Panc1 (cell line): ENCODE measurements at places on chromosomes 7 and 10. TPM values are rescaled to one million over a fixed set of nuclear protein-coding genes. Genes with fewer than 3 reads are reported as not detected.

The LLCFC1 gene
- not detected for total RNA-seq

The ZNF117 gene
- total RNA-seq: 8.0 TPM

The SPDYE1 gene
- total RNA-seq: not detected

The LHFPL3 gene
- total RNA-seq: not detected

GRCh38 chr10:13340068-13340467 is 8.0 kb downstream of the SEPHS1 start:
- no peak overlapping the region for H3K4me3 ChIP-seq
- DNase-seq: no peak
- H3K4me1 ChIP-seq: no peaks in the 10 kb centered on the region
- peaks cover 2% of the 10 kb centered on the region; the same call in 1 of the 2 replicates for H3K36me3 ChIP-seq
- H3K27ac ChIP-seq: no peak overlapping the region

GRCh38 chr7:1060315-1061072 is 16.1 kb downstream of the GPR146 start:
- DNase-seq: no peak
- H3K27ac ChIP-seq: 0 out of 2 replicates have a peak overlapping the region, but pooled peaks have one; percentile 48

DNA sequence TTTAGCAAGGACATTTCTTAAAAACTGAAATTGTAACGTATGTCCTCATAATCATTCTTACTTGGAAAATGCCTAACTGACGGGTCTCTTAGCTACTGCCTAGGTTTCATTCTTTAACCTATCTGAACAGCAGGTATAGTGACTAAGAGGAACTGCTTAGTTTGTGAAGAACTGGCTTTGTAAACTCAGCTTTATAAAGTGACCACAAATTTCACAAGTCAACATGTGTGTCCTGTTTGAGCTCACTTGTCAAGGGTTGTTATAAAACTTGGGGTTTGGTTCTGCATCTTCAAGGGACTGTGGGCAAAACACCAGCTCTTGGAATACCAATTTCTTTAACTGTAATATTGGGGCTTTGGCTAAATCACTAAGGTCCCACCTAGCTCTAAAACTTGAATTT is 32.2 kb downstream of the MRPS33 start:
- H3K4me3 ChIP-seq: no peak overlapping the region
- H3K4me1 ChIP-seq: no peaks in the 10 kb centered on the region
- no peak overlapping the region for H3K27ac ChIP-seq
- H3K36me3 ChIP-seq: no peaks in the 10 kb centered on the region
- no peak for DNase-seq
- no peaks in the 10 kb centered on the region for H3K27me3 ChIP-seq

DNA sequence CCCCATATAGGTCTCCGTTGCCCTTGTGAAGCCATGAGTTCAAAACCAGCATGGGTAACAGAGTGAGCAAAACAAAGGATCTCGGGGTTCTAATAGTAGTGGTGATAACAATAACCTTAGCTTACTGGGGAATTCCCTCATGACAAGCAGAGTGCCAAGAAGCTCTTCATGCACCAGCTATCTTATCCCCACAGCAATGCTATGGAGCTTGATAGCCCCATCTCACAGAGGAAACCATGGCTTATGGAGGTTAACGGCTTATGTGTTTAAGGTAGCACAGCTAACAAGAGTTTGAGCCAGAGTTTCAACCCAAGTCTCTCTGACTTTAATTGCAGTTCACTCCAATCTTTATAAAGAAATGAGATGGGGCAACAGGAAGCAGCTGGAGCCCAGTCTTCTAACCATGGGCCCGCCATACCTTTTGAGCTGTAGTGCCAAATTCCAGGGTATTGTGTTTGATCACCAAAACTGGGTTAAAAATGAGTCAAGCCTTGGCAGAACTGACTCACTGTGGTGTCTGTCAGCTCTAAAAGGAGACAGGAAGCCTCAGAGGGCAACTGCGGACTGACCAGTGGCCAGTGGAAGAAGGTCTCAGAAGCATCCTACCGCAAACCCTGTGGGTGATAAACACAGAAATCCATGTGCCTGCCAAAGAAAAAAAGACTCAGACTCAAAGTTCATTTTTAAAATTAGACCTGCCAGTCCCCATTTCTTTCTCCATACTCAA is 16.5 kb upstream of the PLAU start:
- no peak overlapping the region for H3K4me3 ChIP-seq
- no peaks in the 10 kb centered on the region for H3K36me3 ChIP-seq
- DNase-seq: no peak
- H3K27ac ChIP-seq: peak overlapping the region; percentile 75
- H3K27me3 ChIP-seq: no peaks in the 10 kb centered on the region

DNA sequence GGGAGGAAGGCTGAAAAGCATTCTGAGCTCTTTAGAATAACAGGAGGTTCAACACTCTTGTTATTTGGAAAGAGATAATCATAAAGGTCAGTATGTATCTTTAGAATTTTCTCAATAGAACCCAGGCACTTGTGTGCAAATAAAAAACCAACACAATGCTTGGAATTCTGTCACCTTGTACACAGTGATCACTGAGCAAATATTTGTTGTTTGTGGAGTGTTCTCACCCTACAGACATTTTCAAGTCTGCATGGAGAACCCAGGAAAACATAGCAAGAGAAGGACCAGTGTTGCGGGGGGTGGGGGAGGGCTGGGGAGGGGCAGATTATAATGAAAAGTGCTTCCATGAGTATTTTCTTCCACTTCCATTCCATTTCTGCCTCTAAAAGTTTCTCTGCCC is 87.4 kb downstream of the FAM107B start:
- H3K4me3 ChIP-seq: no peak overlapping the region
- no peaks in the 10 kb centered on the region for H3K4me1 ChIP-seq
- DNase-seq: no peak
- H3K27ac ChIP-seq: no peak overlapping the region
- no peaks in the 10 kb centered on the region for H3K27me3 ChIP-seq
- H3K36me3 ChIP-seq: no peaks in the 10 kb centered on the region

DNA sequence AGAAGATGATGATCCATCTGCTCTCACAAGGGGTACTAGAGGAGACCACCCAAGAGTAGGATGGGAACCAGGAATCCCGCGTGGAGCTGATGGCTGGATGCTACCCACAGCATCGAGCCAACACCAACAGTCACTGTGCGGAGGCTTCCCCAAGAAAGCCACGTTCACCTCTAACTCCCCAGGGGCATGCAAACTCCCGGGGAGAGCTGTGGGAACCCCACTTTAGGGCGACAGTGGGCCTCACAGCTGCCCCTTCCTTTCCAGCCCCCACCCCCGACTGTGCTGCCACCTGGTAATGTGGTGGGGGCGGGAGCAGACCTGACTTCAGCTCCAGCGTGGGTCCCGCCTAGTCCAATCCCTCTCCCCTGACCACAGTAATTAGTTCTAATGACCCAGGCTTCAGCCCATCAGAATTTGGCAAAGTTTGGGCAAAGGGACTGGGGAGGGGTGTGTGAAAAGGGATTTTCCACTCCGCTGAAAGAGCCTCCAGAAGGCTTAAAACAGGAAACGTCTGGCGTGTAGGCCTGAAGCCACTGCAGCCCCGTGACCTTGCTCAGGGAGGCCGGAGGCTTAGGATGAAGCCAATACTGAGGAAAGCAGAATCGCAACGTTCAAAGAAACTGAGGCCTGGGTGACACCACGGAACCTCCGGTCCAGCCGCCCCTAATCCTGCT is 20.3 kb downstream of the ASB13 start:
- no peak for DNase-seq
- H3K36me3 ChIP-seq: no peaks in the 10 kb centered on the region
- no peak overlapping the region for H3K4me3 ChIP-seq

DNA sequence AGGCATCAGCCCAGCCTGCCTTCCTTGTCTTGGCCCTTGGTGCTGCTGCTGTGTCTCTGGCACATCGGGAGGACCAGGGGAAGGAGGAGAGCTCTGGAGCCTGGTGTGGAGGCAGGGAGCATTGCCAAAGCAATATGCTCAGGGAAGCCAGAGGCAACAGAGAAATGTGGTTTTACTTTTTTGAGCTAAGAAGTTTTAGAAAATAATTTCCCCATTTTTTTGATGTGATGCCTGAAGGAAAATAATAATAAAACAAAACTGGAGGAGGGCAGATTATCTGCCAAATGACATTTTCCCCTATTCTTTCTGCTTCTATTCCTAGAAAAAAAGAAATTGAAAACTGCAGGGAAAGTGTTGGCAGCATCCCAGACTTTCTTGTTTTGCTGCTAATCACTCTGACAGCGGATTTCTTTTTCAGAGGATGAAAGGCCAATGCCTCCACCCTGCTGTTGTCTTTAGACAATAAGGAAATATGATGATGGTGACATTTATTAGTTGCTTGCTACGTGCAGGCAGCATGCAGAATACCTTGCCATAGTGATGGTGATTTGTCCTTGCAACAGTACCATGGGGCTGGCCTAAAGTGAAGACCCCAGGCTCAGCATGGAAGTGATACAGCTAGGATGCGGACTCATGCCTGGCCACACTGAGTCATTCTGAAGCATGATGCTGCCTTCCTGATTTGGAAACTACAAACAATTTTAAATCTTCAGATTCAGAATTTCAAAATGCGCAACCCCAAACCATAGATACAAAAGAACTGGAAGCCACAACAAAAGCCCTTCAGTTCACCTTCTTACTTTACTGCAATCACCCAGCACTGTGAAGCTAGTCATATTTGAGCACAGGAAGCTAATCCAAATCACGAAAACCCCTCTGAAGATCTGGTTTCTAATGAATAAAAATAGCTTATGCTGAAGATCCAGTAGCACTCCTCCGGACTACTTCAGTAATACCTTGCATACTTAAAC is 260.2 kb upstream of the TMEM72 start:
- no peak for DNase-seq
- no peaks in the 10 kb centered on the region for H3K36me3 ChIP-seq
- H3K27ac ChIP-seq: no peak overlapping the region

- no peak overlapping the region for H3K27ac ChIP-seq
- H3K27me3 ChIP-seq: no peaks in the 10 kb centered on the region
- peaks cover under 1% of the 10 kb centered on the region; the same call in 1 of the 2 replicates for H3K36me3 ChIP-seq
- H3K4me3 ChIP-seq: no peak overlapping the region
- 0 out of 2 replicates have a peak, but pooled peaks cover 3% of the 10 kb centered on the region for H3K4me1 ChIP-seq
- no peak for DNase-seq
Observed at GRCh38 chr7:100367251-100367620, 6.1 kb upstream of the PILRA start.

DNA sequence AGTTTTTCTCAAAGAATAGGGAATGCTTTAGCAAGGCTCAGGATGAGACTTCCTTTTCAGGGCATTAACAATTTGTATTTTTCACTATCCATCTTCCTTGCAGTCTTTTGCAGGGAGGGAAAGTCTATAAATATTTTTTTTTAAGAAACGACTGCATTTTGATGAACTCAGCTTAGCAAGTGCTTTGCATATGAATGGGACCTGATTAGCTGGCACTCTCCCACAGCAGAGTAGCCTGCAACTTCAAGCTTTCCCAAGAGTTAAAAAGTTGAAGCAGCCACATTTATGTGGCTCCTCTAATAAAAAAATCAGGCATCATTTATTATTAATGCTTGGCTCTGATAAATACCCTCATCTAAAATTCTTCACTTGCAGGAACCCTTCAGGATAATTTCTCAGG is 134.0 kb downstream of the GRID1 start:
- no peaks in the 10 kb centered on the region for H3K36me3 ChIP-seq
- H3K27ac ChIP-seq: no peak overlapping the region
- H3K4me3 ChIP-seq: no peak overlapping the region
- DNase-seq: no peak

GRCh38 chr10:104268405-104268712 is 625 bp upstream of the GSTO2 start:
- H3K4me1 ChIP-seq: peaks cover 13% of the 10 kb centered on the region
- DNase-seq: no peak
- peak overlapping the region; percentile 91 for H3K4me3 ChIP-seq

GRCh38 chr7:81499262-81500116 is 270.4 kb downstream of the HGF start:
- no peaks in the 10 kb centered on the region for H3K36me3 ChIP-seq
- peaks cover 6% of the 10 kb centered on the region for H3K4me1 ChIP-seq
- H3K4me3 ChIP-seq: no peak overlapping the region
- H3K27ac ChIP-seq: peak overlapping the region; percentile 36; the same call in 1 of the 2 replicates

- DNase-seq: no peak
- H3K4me1 ChIP-seq: peaks cover 7% of the 10 kb centered on the region; the same call in 1 of the 2 replicates
Observed at GRCh38 chr7:131653418-131654248, 97.2 kb upstream of the PODXL start.

DNA sequence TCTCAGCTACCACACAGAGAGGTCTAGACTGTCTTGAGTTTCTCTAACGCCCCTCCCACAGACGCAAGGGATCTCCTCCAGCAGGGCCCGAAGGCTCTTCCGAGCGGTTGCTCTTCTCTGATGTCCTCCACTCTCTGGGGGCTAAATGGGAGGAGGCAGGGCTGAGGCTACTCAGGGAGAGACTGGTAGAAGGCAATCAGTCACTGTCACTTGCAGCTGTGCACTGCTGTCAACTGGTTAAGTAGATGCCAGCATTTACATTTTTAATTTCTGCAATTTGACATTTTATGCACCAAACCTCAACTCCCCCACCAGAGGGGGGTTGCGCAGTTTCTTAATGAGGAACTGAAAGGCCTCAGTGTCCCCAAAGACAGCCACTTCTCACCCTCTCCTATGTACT is 442.8 kb downstream of the PLXNA4 start:
- no peak for DNase-seq
- H3K4me1 ChIP-seq: no peaks in the 10 kb centered on the region
- no peaks in the 10 kb centered on the region for H3K36me3 ChIP-seq
- H3K4me3 ChIP-seq: no peak overlapping the region
- H3K27ac ChIP-seq: no peak overlapping the region

- H3K4me1 ChIP-seq: no peaks in the 10 kb centered on the region
- no peak overlapping the region for H3K27ac ChIP-seq
- no peaks in the 10 kb centered on the region for H3K27me3 ChIP-seq
Observed at GRCh38 chr10:79056361-79056735, 12.4 kb upstream of the ZMIZ1 start.
